ENCODE measurements at places on chromosomes 7 and 10.

- DNase-seq, result no peak
Measured at GRCh38 chr10:3671386-3671955, 113.5 kb downstream of the KLF6 start.

DNA sequence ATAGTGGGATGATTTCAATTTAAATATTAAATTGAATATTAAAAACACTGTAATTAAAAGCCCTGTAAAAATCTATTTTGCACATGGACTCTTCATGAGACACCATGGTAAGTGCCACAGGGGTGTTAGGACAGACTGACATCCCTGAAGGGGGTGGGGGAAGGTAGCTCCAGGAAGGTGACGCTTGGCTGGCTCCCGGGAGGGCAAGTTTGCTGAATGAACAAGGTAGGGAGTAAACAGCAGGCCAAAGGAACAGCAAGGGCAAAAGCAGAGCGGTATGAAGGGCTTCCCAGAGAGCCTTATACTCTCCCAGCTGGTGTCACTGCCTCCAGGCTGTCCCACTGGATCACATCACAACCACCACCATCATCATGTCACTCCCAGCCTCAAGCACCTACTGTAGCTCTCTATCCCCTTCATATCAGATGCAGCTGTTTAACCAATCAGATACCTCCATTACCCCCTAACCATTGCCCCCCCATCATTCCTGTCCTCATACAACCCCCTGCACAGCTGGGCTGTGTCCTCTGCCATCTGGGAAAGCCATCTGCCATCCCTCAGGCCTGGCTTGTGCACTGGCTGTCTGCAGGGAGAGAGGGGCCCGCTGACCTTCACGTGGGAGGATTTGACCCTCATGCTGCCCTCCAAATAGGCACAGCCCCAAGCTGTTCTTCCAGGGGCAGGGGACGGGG, 19.5 kb downstream of the HSPA12A start:
- no peak for DNase-seq

DNA sequence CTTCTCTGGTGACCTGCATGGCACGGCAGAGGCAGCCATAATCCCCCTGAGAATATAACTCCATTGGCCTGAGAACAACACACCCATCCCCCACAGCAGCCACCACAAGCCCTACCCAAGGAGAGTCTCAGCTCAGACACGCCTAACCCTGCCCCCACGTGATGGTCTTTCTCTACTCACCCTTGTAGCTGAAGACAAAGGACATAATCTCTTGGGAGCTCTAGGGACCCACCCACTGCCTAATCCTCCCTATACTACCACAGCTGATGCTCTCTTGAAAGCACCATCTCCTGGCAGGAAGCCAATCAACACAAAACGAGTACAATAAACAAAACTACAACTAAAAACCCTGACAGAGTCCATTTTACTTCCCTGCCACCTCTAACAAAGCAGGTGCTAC, 30.7 kb upstream of the HPSE2 start:
- no peak for DNase-seq

GRCh38 chr7:1850111-1850975, 180.3 kb downstream of the ELFN1 start:
- DNase-seq, result no peak

- DNase-seq, result no peak
Measured at GRCh38 chr7:125506331-125506730, 576.7 kb upstream of the POT1 start.

DNA sequence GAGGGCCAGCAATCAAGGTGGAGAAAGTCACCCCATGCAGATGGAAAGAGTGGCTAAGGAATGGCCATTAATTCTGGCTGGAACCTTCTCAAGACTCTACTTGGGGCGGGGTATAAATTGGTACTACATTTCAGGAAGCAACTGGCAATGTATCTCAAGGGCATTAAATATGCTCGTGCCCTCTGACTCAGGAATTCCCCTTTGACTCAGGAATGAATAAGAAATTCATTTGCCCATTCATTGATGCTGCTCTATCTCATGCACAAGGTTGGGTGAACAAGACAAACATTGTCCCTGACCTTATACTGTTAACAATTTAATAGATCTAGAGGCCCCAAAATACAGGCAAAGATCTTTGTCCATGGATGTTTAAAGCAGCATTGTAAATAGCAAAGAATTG, 188.1 kb downstream of the MYOF start:
- DNase-seq, result no peak
